ENCODE measurements at places on chromosomes 11 and 22. TPM values are rescaled to one million over a fixed set of nuclear protein-coding genes. Genes with fewer than 3 reads are reported as not detected.

OR51F1 gene
- not detected for total RNA-seq

RHBDD3 gene
- 21.1 TPM for total RNA-seq

HEPHL1 gene
- not detected for total RNA-seq

KCNJ11 gene
- total RNA-seq, result 10.9 TPM

KCNQ1 gene
- total RNA-seq, result 0.45 TPM

PLAAT3 gene
- total RNA-seq, result 3.5 TPM

CHRNA10 gene
- 1.8 TPM for total RNA-seq

BTBD18 gene
- total RNA-seq, result not detected

GTSE1 gene
- 6.2 TPM for total RNA-seq

DDI1 gene
- total RNA-seq, result not detected

GLYATL2 gene
- 2.4 TPM for total RNA-seq

STK33 gene
- 24.0 TPM for total RNA-seq

TMPRSS6 gene
- total RNA-seq, result not detected

SCUBE1 gene
- total RNA-seq, result 1.7 TPM

TNNI2 gene
- not detected for total RNA-seq

IGLL1 gene
- not detected for total RNA-seq

FOLR1 gene
- total RNA-seq, result 0.82 TPM

SMIM35 gene
- not detected for total RNA-seq

TRMU gene
- total RNA-seq, result 41.6 TPM

MS4A6E gene
- not detected for total RNA-seq

SRPRA gene
- total RNA-seq, result 18.0 TPM

SOX6 gene
- total RNA-seq, result 33.4 TPM

NLRP14 gene
- 1.6 TPM for total RNA-seq

GALNT18 gene
- total RNA-seq, result 21.7 TPM

DGAT2 gene
- total RNA-seq, result 2.4 TPM

RAG2 gene
- not detected for total RNA-seq

UBQLNL gene
- total RNA-seq, result 0.36 TPM

KDM4E gene
- not detected for total RNA-seq

C11orf52 gene
- total RNA-seq, result not detected

GPHA2 gene
- total RNA-seq, result not detected

MRGPRX4 gene
- total RNA-seq, result not detected

TMEM126A gene
- 24.0 TPM for total RNA-seq

CYB5R2 gene
- 2.5 TPM for total RNA-seq

TYR gene
- 0.09 TPM for total RNA-seq

CRACR2B gene
- total RNA-seq, result 4.0 TPM

CECR2 gene
- 25.5 TPM for total RNA-seq

MAPK12 gene
- 6.1 TPM for total RNA-seq

NLRP6 gene
- total RNA-seq, result not detected

GRM5 gene
- total RNA-seq, result 49.5 TPM

RFPL2 gene
- total RNA-seq, result 0.73 TPM

KLHL22 gene
- total RNA-seq, result 53.0 TPM

RIBC2 gene
- 1.9 TPM for total RNA-seq

RAPSN gene
- not detected for total RNA-seq

FREY1 gene
- 2.5 TPM for total RNA-seq

RIMBP3C gene
- 0.64 TPM for total RNA-seq

PDGFD gene
- 4.8 TPM for total RNA-seq

PKDREJ gene
- total RNA-seq, result under 0.01 TPM

F2 gene
- total RNA-seq, result 0.18 TPM

CARD18 gene
- total RNA-seq, result not detected

DEPDC7 gene
- 7.3 TPM for total RNA-seq

ZP1 gene
- not detected for total RNA-seq

KDELR3 gene
- 1.5 TPM for total RNA-seq

MYBPC3 gene
- 0.18 TPM for total RNA-seq

ALG9 gene
- total RNA-seq, result 80.4 TPM

MN1 gene
- 13.7 TPM for total RNA-seq

MMP27 gene
- total RNA-seq, result not detected

All from cerebellum (tissue), 4 donors.